ENCODE measurements at places on chromosomes 13 and 19.

DNA sequence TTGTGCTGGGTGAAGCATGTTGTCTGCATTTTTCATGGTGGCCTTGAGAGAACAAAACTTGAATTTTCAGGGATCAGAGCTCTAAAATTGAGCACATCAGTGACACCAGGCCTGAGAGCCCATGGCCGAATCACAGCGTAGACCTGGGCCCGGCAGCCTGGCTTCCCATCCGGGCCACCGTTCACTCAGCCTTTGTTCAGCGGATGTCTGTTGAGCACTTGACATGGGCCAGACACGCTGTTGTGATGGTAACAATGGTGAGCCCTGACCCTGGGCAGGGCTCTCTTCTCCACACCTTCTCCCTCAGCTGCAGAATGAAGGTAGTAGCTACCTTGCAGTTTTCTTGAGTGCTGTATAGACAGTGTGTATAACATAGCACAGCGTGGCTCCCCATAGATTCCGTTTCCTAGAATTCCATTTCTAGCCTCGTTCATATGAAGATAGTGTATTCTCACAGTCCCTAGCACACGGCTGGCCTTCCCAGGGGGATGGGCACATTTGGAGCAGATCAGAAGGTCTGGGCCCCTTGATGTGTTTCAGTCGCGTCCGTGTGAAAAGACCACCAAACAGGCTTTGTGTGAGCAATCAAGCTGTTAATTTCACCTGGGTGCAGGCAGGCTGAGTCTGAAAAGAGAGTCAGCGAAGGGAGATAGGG is 75.3 kb downstream of the RAB20 start:
- DNase-seq, result no peak

DNA sequence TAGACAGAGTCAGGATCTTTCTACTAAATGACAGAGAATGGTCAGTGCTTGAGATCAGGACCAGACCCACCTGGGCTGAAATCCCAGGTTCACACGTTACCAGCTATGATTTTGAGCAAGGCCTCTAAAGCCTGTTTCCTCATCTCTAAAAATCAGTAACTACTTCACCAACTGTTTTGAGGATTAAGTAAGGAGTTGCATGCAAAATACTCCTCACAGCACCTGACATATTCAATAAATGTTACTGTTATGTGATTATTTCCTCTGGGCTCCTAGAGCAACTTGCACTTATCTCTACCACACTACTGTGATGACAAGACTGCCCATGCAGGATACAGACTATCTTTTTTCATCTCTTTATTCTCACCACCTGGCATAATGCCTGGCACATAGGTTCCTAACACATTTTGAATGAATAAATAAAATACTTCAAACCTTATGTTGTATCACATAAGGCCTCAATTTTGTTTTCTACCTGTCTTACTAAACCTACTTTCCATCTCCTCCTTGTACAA is 1.8 kb downstream of the KATNAL1 start:
- no peak for DNase-seq

GRCh38 chr13:28181413-28181812 is 43.1 kb downstream of the PAN3 start:
- no peak for DNase-seq

GRCh38 chr13:43307921-43308433 is 284.6 kb downstream of the DNAJC15 start:
- DNase-seq, result no peak

GRCh38 chr19:51441410-51442390 is 16.6 kb downstream of the SIGLEC8 start:
- no peak for DNase-seq

DNA sequence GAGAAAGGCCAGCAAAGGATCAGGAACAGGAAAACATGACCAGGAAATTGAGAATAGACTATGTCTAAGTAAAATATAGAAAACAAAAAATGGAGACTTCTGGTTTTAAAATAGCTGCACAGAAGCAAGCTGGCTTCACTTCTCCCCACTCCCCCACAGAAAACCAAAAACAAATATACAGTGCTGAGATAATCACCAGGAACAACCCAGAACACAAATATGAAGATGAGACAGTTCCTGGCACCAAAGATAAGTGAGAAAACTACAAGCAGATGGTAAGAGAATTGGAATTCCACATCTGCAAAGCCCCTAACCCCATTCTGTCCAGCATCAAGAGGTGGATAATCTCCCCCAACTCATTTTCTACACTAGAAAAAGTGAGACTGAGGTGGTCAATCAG is 397.7 kb downstream of the SUCLA2 start:
- no peak for DNase-seq

DNA sequence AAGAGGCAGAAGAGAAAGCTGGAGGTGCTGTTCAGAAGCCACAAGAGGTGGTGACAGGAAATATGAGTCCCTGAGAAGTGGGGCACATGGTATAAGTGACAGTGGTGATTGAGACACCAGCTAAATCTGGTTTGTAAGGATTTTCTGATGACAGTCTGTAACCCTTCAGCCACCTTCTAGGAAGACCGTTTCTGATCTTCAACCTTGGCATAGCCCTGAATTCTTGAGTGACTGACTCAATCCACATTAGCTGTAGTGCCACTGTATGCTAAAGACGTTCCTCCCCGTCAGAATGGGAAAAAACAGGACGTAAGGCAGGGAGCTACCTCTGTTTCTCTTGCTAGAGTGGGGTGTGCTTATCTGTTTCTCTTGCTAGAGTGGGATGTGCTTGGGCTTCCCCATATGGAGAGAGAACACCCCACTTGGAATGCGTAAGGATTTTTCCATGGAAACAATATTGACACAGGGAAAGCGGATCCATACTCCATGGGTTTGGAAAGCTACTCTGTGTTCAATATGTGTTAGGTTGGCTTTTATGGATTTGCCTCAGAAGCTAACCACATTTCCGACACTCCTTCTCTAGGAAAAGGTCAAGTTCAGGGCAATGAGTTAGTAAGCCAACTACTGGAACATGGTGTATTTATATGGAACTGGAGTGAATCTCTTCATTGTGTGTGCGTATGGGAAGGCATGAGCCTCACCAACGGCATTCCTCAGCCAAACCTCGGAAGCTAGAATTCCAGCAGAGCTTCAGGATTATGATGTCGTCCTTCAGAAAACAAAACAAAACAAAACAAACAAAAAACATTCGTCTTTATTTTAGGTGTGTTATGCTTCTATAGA is 948.8 kb upstream of the SLC10A2 start:
- DNase-seq, result no peak

GRCh38 chr19:14472202-14472938 is 2.8 kb downstream of the PTGER1 start:
- peak; percentile 12 for DNase-seq

DNA sequence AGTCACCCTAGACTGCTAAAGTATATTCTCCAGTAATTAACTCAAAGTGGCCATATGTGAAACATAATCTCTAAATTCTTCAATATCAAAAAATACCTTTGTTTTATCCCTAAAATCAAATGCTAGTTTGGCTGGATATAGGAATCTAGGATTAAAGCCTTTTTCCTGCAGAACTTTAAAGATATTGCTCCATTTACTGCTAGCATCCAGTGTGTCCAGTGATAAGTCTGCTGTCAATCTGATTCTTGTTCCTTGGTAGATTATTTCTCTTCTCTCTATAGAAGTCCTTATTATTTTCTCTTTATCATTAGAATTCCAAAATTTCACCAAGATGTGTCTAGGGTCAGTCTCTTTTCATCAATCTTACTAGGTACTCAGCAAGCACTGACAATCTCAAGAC is 384.6 kb downstream of the FGF14 start:
- no peak for DNase-seq

DNA sequence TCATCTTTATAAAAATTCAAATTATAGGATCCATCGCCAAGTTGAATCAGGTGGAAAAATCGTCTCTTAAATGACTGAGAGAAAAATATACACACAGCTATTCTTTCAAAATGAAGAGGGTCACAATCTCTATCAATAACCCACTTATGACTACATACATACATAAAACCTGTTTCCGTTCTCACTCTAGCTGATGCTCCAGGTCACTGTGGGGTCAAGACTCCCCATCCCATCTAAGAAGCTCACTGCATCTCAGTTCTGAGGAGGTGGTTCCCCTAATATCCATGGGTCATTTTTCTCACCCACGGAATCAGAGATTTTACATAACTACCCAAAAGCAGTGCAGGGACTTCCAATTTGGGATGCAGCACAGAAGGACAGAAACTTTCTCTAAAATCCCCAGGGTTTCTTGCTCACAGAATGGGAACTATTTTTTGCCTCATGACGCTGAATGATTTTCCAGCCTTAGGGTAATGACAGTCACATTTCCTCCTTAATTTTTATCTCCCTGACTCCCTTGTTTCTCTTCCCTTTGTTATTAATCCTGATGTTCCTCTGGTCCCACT is 56.8 kb downstream of the DOCK9 start:
- DNase-seq, result no peak

GRCh38 chr19:5497297-5497696 is 42.1 kb downstream of the ZNRF4 start:
- DNase-seq, result no peak

GRCh38 chr19:38730470-38730730 is 13.9 kb downstream of the CAPN12 start:
- DNase-seq, result no peak

DNA sequence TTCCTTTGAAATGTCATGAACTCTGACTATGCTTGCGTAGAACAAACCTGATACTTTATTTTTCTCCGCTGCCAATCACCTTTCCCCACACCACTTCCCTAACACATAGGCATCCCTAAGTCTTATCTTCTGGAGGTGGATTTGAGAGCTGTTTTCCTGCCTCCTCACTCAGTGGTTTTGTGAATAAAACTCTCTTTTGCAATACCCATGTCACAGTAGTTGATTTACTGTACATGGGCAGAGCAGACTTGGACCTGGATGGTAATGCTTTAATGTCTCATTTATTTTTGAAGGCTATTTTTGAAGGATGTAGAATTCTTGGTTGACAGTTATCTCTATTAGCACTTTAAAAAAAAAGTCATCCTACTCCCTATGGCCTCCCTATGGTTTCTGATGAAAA is 881.8 kb downstream of the SLITRK5 start:
- DNase-seq, result no peak

GRCh38 chr19:18249834-18250233 is 23.6 kb upstream of the PDE4C start:
- no peak for DNase-seq

- no peak for DNase-seq
These were observed 63.9 kb upstream of the STARD13 start for GRCh38 chr13:33349288-33349985.

- DNase-seq, result peak; percentile 93
These were observed at the start of gene ZNF579 for GRCh38 chr19:55580628-55581144. Gene ZNF579 (minus strand): TSS chr19:55580848. CDS start chr19:55579639, 1,209 bp downstream.

- DNase-seq, result no peak
These were observed 220.1 kb downstream of the FOXO1 start for GRCh38 chr13:40446365-40446764.

- DNase-seq, result no peak
These were observed 62.7 kb upstream of the LSM14A start for GRCh38 chr19:34109596-34109995.

DNA sequence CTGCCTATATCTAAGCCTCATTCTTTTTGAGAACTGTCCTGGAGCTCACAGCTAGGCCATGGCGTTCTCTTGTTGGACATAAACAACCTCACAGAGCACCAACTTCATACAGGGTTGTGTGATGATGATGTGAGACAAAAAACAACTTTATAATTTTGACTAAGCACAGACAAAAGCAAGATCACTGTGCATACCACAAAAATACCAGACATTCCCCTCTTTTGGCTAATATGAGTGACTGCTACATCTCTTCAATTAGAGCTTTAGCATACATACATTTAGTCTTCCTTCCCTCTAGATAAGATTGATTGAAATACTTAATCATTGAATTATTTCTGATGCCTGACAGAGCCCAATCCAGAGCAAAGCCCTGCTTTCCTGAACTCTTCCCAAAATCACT is 8.3 kb downstream of the MAB21L1 start:
- no peak for DNase-seq

DNA sequence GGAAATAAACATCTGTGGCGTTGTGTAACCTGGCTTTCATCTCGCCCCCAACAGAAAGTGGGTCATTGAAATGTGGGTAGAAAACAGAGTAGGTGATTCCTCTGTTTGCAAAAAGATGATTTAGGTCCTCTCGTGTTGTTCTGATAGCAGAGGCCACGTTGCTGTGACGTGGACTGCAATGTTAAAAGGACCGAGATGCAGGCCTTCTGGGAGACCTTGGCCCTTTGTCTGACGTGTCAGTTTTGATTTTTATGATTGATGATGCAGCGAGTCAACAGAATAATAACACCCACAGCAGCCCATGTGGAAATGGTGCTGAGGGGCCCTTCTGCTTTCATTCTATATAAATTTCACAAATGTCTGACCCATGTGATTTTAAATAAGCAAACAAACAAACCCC is 68.9 kb downstream of the FGF9 start:
- no peak for DNase-seq

- DNase-seq, result no peak
These were observed 1.0 kb upstream of the NCCRP1 start for GRCh38 chr19:39195755-39196154.

GRCh38 chr19:45822716-45823115 is 7.6 kb upstream of the RSPH6A start:
- no peak for DNase-seq

GRCh38 chr13:55990631-55991030 is 1150.1 kb upstream of the PRR20A start:
- no peak for DNase-seq

- DNase-seq, result no peak
These were observed 171.2 kb upstream of the UBL3 start for GRCh38 chr13:30021611-30022010.

GRCh38 chr13:26923824-26924605 is 163.4 kb upstream of the GPR12 start:
- no peak for DNase-seq

DNA sequence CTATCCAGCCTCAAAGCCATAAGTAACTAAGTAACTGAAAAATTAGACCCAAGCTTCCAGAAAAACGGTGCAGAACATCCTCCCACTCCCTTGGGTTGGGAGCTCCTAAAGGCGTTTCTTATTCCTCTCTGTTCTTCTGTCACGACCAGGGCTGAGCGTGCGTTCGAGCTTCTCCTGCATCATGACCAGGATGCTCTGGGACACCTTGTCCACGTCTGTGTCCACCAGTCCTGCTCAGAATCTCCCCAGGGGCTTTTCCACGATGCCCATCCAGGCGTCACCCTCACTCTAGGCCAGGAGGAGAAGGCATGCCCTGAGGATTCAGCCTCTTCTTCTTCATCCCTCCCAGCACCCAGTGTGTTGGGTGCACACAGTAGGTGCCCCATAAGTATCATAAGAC is 37.8 kb upstream of the GAS6 start:
- DNase-seq, result no peak

- no peak for DNase-seq
These were observed 153.9 kb downstream of the MIPEP start for GRCh38 chr13:23735329-23735728.
